Activated B cell treated with CpG ODN at 0.5 μM for 24 hours (primary cell): ENCODE measurements at places on chromosomes 7 and 10. TPM values are rescaled to one million over a fixed set of nuclear protein-coding genes. Genes with fewer than 3 reads are reported as not detected.

DNA sequence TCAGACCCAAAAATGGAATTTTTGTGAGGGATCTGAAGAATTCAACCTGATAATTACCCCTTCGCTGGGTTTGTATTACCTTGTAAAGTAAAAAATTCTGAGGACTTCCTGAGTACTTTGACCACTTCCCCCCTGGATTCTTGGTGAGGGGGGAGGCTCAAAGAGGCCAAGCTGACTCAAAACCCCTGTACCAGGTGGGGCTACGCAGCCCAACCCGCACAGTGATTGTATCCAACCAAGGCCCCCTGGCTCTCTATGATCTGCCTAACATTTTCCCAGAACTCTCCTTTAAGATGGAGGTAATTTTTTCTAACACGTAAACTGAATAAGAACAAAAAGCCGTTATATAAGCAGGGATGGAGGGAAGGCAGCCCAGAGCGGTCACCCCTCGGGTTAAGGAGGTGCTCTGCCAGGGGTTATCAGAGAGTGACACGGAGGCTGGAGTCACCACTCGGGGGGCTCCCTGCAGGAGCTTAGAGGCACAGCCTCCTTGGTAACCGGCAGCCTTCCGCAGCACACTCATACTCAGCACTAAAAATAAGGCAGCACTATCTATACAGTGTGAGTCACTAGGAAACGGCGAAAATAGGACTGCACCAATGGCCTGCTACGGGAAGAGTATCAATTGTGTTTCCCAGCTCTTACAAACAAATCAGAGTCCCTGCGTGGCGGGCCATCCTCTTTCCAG lies 255.4 kb downstream of the ELMO1 start:
- H3K27me3 ChIP-seq = no peaks in the 10 kb centered on the region
- H3K4me3 ChIP-seq = no peak overlapping the region
- H3K4me1 ChIP-seq = no peaks in the 10 kb centered on the region
- no peak overlapping the region for H3K27ac ChIP-seq
- H3K36me3 ChIP-seq = peaks cover 64% of the 10 kb centered on the region

DNA sequence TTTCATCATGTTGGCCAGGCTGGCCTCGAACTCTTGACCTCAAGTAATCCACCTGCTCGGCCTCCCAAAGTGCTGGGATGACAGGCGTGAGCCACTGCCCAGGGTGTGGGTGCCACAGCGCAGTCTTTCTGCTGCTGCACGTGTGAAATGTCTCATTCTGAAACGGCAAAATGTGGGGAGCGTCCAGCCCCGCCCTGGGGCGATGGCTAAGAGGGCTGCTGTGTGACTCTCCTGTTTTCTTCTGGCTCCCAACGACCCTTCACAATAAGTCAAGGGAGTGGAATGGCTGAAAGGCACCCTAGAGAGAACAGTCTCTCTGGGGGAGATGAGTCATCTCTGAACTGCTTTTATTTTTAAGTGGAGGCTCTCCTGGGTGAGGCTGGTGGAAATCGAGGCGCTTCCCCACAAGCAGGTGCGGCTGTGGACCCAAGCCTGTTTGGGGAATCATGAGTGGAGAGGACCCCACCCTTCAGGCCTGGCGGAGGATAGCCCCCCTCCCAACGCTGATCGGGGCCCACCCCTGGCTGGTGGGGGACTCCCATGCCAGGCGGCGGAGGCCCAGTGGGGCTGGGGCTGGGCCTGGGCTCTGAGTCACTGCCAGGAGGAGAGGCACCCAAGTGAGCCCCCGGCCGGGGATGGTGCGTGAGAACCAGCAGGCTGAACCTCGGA lies 18.0 kb downstream of the ADAP1 start:
- H3K36me3 ChIP-seq = no peaks in the 10 kb centered on the region
- peak overlapping the region; percentile 19 for H3K27ac ChIP-seq
- H3K4me3 ChIP-seq = peak overlapping the region; percentile 42
- peaks cover under 1% of the 10 kb centered on the region for H3K27me3 ChIP-seq

- H3K4me3 ChIP-seq = no peak overlapping the region
- peaks cover 64% of the 10 kb centered on the region for H3K36me3 ChIP-seq
- no peaks in the 10 kb centered on the region for H3K27me3 ChIP-seq
- H3K4me1 ChIP-seq = peaks cover 19% of the 10 kb centered on the region
These were observed 141.3 kb downstream of the GRK5 start for GRCh38 chr10:119348516-119349240.

- H3K4me1 ChIP-seq = no peaks in the 10 kb centered on the region
- no peak for DNase-seq
- peaks cover 27% of the 10 kb centered on the region for H3K27me3 ChIP-seq
- H3K4me3 ChIP-seq = no peak overlapping the region
- H3K36me3 ChIP-seq = no peaks in the 10 kb centered on the region
These were observed 4.8 kb downstream of the VSTM2A start for GRCh38 chr7:54546986-54547314.

The SSC4D gene
- 0.55 TPM in 1 of 2 replicates, not detected in the other for total RNA-seq
